Psoas muscle (tissue), 8 donors: ENCODE measurements at places on chromosomes 6 and 20.

GRCh38 chr6:152398993-152399392 is 238.2 kb downstream of the SYNE1 start:
- DNase-seq, result no peak

DNA sequence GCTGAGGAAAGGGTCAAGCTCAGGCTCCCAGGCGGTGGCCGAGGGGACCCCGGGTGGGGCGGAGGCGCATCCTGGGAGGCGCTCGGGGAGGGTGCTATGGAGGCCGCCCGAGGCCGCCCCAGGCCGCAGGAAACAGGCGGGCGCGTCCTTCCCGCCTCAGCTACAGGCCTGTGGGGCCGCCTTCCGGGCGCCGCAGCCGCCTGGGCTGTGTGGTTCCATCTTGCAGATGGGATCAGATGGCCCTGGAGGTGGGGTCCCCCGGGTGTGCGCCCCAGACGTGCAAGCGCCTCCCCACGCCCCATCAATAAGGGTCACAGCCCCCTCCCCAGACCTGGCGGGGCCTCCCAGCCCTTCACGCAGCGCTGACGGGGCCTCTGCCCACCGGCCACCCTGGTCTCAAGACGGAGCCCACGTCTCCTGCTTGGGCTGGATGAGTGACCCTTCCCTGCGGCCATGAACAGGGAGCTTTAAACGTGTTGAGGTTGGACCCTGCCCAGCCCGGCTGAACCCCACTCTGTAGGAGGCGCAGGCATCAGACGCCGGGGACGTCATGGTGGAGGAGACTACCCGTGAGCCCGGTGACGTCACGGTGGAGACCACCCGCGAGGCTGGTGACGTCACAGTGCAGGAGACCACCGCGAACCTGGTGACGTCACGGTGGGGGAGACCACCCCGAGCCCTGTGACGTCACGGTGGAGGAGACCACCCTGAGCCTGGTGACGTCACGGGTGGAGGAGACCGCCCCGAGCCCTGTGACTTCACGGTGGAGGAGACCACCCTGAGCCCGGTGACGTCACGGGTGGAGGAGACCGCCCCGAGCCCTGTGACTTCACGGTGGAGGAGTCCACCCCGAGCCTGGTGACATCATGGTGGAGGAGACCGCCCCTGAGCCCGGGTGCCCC is 267.0 kb downstream of the DLL1 start:
- no peak for DNase-seq

- DNase-seq, result no peak
Measured at GRCh38 chr20:51529758-51530157, 12.8 kb downstream of the NFATC2 start.

- DNase-seq, result no peak
Measured at GRCh38 chr6:13299918-13300317, 28.4 kb downstream of the TBC1D7 start.

DNA sequence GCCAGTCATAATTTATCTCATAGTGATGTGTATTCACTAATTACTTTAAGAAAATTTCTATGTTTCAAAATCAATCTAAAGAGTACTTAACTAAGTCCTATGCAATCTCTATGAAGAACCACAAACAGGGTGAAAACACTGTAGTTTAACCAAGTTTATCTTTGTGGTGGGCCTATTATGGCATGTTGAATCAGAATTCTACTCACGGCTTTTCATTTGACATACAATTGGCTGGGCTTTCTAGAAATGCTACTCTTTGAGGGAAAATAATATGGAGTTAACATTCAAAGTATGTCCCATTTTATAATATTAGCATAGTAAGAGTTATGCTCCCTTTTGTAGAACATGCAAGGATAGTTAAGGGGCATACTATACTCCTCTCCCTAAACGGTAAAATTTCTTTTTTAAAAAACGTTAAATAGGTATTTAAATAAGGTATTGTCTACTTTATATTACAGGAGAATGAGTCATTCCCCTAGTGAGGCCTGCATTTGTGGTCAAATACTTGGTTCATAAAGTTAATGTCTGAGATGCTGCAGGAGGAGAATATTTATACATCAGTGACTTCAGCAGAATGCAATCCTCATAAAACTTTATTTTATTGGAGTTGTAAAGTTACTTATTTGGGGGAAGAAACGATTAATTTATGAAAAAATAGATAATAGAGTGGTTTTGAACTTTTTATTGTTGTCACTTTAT is 1.8 kb downstream of the MOXD1 start:
- no peak for DNase-seq

- no peak for DNase-seq
Measured at GRCh38 chr6:75791881-75792280, 42.8 kb downstream of the MYO6 start.

DNA sequence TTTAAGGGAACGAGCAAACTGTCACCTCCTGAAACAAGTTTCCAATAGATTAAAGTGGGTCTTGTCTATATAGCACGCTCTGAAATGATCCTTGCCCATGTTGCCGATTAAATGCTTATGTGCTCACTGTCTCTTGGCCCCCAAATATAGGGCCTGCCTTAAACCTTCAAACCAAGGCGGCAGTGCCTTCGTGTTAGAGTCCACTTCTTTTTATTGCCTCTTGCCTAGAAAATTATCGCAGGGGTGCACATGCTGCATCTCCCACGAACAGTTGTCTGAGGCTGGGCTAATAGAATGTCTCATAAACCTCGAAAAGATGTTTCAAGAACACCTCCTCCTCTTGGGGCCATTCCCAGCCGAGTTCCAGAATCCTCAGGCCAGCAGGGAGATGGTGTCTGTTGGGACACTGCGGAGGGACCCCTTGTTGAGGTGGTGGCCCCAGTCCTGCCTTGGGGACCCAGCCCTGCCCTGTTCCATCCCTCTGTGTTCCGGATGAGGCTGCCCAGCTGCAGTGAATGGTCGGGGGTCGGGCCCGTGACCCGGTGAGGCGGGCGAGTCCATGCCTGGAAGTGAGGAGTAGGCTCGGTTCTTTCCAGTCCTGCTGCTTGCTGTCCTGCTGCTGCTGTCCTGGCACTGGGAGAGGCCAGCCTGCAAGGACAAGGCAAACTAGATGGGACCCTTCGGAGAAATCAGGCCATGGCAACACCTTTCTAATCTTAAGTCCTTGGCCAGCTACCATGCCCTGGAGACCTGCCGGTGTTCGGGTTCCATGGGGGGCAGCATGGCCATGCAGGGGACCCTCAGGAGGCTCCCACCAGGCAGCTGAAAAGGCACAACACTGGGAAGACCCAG is 34.7 kb upstream of the SLCO4A1 start:
- no peak for DNase-seq

GRCh38 chr6:134035823-134036296 is 16.6 kb downstream of the SLC2A12 start:
- DNase-seq, result no peak

- no peak for DNase-seq
Measured at GRCh38 chr20:45174434-45175364, at the start of gene PI3. Gene PI3 (plus strand): TSS chr20:45174902. CDS start chr20:45174923, 21 bp downstream.

GRCh38 chr20:10609770-10610169 is 64.0 kb downstream of the JAG1 start:
- DNase-seq, result no peak

DNA sequence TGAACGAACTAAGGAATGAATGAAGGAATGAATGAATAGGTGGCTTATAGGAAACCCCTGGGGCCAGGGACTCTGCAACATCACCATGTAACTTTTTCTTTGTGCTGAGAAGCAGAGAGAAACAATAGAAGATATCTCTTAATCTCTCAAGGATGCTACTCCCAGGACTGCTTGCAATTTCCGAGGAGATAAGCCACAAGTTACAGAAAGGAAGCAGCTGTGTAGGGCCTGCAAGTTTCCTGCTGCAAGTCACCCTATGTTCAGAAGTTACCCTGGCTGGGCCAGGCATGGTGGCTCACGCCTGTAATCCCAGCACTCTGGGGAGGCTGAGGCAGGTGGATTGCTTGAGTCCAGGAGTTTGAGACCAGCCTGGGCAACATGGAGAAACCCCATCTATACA is 7.3 kb upstream of the MAVS start:
- DNase-seq, result no peak
